ENCODE measurements at places on chromosomes 16 and 17.

DNA sequence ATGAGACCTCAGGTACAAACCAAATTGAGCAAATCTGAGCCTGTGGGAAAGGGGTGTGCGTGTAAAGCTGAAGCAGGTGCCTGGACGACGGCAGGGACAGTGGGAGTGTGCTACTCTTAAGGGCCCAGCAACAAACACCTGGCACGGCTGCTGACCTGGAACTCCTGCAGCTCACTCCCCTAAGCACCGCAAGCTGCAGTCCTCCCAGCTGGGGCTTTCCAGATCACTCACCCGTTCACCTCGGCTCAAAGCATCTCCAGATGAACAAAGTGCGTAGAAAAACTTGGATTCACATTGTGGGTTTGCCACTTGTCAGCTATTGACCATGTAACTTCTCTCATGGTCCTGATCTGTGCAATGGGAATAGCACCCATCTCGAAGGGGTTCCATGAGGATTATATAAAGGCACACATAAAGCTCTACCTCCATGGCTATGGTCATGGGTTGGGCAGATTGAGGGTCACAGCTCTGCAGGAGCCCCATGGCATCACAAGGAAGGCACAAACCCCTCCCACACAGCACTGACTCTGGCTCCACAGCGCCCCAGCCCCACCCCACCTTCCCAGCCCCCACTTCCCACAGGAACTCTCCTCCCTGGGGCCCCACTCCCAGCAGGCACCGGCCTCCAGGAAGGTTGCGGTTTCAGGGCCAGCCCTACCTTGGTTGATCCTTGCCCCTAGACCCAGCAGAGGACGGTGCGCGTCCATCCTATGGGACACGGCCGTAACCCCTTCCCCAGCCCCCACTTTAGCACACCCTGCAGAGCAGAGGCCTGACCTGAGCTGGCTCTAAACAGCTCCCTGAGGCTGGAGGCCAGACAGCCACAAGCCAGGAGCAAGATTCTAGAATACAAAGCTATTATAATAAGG lies 21.9 kb downstream of the ST3GAL2 start:
- DNase-seq: no peak

GRCh38 chr16:28596840-28597691 lies at the start of gene SULT1A2:
TSS of gene SULT1A2 (minus strand) at chr16:28597050. CDS start at chr16:28595930, 1,120 bp downstream.
- DNase-seq: no peak

DNA sequence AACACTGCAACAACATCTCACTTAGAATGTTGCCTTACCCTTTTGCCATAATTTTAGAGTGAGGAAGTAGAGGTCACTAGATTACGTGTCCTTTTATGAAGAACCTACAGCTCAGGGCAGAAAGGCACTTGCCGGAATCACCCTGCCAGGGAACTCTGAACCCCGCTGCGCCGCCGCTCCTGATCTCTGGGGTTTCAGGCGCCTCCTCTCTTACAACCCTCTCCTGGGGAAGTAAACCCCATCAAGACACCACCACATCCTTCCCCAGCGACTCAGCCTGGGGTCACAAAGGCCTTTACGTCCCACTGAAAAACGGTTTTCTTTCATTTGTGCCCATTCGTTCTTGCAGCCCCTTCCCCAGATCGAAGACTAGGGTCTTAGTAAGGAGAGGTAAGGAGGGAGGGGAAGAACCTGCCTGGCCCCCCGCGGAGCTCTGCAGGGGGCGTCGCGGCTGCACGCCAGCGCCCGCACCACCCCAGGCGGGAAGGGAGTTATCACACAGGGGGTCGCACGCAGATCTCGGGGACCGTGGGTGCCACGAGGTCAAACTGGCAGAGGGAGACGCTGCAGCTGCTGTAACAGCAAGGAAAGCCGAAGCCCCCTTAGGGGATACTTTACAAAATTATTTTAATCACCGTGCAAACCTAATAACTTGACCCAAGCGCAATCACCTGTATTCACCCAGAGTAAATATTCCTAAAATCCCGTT lies 1.0 kb upstream of the HLF start:
- no peak for DNase-seq

GRCh38 chr17:21382560-21383495 lies 6.7 kb downstream of the KCNJ12 start:
- no peak for DNase-seq

GRCh38 chr17:41680426-41681040 lies 8.2 kb upstream of the EIF1 start:
- DNase-seq: no peak

- no peak for DNase-seq
Measured at GRCh38 chr16:1651094-1651973, 26.7 kb upstream of the JPT2 start.

GRCh38 chr17:20613248-20613647 lies 33.7 kb downstream of the CDRT15L2 start:
- no peak for DNase-seq

DNA sequence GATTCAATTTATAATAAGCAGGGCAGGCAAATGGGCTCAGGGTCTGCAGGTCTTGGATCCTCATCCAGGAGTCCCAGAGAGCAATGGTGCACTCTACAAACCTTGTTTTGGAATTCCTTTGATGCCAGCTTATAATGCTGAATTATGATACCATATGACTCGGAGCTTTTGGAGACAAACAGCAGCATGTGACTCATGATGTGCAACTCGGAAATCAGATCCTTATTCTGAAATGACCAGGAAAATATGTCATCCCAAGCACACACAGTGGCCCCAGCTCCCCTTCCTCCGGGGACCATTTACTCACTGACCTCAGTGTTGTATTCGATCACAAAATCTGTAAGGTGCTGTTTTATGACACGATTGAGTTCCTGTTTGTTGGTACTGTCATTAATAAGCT lies 20.2 kb upstream of the UMOD start:
- DNase-seq: no peak

All from stimulated activated CD4-positive, alpha-beta T cell treated with anti-CD3 and anti-CD28 coated beads, Interleukin-4, amount 100 ng/mL, for 48 hours (primary cell).